ENCODE measurements at places on chromosomes 6 and 20.

GRCh38 chr20:25580711-25581110, 4.6 kb downstream of the NINL start:
- H3K27ac ChIP-seq: no peak overlapping the region
- DNase-seq: no peak
- H3K4me1 ChIP-seq: peaks cover 12% of the 10 kb centered on the region

GRCh38 chr6:5638666-5639065, 368.1 kb downstream of the NRN1 start:
- no peaks in the 10 kb centered on the region for H3K4me1 ChIP-seq
- H3K27ac ChIP-seq: no peak overlapping the region
- no peak for DNase-seq
- H3K4me3 ChIP-seq: no peak overlapping the region

GRCh38 chr6:136114661-136115060, 135.4 kb downstream of the MTFR2 start:
- H3K4me3 ChIP-seq: no peak overlapping the region
- no peaks in the 10 kb centered on the region for H3K36me3 ChIP-seq
- no peak for DNase-seq
- H3K27me3 ChIP-seq: no peaks in the 10 kb centered on the region
- no peak overlapping the region for H3K27ac ChIP-seq

GRCh38 chr6:41059556-41059955, 6.6 kb downstream of the APOBEC2 start:
- no peaks in the 10 kb centered on the region for H3K4me1 ChIP-seq
- H3K27me3 ChIP-seq: no peaks in the 10 kb centered on the region
- H3K27ac ChIP-seq: no peak overlapping the region
- no peak for DNase-seq
- H3K36me3 ChIP-seq: peaks cover 12% of the 10 kb centered on the region

DNA sequence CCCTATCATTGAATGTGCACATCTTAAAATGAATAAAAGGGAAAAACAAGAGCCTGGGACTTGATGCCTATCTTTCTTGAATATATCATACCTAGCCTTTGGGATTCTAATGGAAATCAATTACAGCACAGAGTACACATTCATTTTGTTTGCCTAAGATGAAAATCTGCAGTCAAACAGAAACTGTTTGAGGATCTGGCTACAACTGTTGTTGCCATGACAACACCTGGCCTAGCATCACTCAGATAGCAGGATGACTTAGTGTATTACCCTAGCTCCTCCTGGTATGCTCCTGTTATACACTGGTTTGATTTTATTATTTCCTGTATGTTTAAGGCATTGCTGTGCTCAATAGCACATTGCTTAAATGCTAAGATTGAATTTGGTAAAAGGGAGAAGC, 71.5 kb upstream of the LAMP5 start:
- H3K27me3 ChIP-seq: no peaks in the 10 kb centered on the region
- H3K4me1 ChIP-seq: no peaks in the 10 kb centered on the region
- H3K36me3 ChIP-seq: no peaks in the 10 kb centered on the region
- H3K27ac ChIP-seq: no peak overlapping the region
- no peak overlapping the region for H3K4me3 ChIP-seq

DNA sequence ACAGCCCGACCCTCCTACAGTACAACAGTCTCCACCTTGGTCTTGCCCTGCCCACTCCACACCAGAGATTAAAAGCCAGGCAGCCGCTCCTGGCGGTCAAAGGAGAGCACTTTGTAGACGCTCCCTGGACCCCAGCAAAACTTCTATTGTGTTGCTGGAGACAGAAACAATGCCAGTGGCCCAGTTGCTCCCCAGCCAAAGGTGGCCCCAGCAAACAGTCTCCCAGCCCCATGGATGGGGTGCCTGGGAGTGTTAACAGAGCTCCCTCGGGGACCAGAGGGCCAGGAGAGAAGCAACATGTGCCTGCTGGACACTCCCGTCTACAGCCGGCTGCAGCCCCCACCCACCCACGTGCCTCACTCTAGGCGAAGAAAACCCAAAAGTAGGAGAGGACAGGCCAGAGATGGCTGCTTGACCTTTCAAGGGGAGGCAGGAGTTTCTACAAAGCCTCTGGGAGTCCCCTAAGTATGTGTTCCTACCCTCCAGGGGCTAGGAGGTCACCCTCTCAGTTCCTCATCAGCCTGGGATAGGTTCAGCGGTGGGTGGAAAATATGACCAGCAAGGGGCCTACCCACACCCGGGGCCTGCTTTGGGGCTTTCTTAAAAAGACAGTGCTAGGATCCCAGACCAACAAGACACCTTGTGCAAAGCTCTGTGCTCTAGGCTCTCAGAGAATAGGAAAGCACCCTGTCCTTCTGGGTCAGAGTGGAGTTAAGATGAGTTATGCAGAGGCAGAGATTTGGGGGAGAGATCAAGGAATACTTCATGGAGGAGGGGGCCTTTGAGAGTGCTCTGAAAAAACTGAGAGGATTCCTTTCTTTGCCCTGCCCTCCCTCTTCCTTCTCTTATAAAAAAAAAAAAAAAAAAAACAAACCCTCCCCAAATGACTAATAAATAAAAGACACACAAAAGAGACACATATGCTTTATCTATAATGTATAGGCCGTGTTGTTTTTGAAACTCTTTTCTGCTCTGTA, 19.0 kb upstream of the PREX1 start:
- peaks cover 18% of the 10 kb centered on the region for H3K27me3 ChIP-seq
- no peak for DNase-seq
- peak overlapping the region; percentile 98 for H3K27ac ChIP-seq
- peaks cover 23% of the 10 kb centered on the region for H3K4me1 ChIP-seq
- peak overlapping the region; percentile 32 for H3K4me3 ChIP-seq
- H3K36me3 ChIP-seq: peaks cover 4% of the 10 kb centered on the region

DNA sequence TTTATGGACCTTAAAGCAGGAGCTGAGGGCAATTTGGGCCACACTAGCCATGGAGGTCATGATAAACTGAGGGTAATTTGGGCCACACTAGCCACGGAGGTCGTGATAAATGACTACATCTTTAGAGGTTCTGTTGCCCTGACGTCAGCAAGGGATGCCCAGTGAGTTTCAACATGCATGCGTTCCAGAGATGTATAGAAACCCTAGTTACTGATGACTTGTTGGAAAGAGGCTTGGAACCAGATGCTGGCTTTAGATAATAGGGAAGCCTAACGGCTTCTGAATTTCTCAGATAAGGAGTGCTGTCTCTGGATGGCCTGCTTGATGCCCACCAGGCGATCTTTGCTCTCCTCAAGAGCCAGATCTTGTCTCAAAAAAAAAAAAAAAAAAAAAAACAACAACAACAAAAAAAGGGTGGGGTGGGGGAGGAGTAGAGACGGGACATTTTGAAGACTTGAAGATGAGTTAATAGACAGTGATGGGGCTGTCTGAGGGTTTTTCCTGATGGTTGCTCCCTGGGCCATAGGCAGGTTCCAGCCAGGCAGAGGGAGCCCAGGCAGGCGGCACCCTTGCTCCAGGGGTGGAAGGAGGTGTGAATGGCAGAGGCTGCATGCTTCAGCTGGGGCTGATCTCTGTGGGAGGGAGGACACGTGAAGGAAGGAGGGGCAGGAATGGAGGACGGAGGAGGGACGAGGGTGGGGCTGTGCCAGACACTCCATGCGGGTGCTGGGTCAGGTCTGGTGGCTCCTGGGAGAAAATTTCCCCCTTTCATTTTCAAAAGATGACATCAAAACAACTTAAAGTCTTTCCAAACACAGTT, 27.0 kb upstream of the FRMD1 start:
- peaks cover 23% of the 10 kb centered on the region for H3K27me3 ChIP-seq
- H3K27ac ChIP-seq: no peak overlapping the region
- no peaks in the 10 kb centered on the region for H3K4me1 ChIP-seq
- no peak for DNase-seq
- H3K4me3 ChIP-seq: no peak overlapping the region

GRCh38 chr20:17262786-17263185, 35.9 kb downstream of the PCSK2 start:
- no peaks in the 10 kb centered on the region for H3K4me1 ChIP-seq
- no peaks in the 10 kb centered on the region for H3K27me3 ChIP-seq
- no peaks in the 10 kb centered on the region for H3K36me3 ChIP-seq
- DNase-seq: no peak

DNA sequence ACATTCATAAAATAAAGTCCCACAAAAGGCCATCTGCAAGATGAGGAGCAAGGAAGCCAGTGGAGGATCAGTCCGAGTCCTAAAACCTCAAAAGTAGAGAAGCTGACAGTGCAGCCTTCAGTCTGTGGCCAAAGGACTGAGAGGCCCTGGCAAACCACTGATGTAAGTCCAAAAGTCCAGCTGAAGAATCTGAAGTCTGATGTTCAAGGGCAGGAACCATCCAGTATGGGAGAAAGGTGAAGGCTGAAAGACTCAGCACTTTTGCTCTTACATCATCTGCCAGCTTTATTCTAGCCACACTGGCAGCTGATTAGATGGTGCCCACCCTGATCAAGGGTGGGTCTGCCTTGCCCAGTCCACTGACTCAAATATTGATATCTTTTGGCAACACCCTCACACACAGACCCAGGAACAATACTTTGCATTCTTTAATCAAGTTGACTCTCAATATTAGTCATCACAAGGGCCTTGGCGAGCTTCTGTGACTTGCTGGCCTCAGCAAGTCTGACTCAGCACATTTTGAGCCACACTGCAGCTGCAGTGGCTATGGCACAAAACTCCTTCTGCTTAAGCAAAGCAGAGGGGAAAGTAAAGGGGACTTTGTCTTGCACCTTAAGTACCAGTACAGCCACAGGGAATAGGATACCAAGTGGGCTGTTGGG, 1370.3 kb upstream of the CITED2 start:
- no peaks in the 10 kb centered on the region for H3K36me3 ChIP-seq
- no peaks in the 10 kb centered on the region for H3K27me3 ChIP-seq
- no peak overlapping the region for H3K27ac ChIP-seq

DNA sequence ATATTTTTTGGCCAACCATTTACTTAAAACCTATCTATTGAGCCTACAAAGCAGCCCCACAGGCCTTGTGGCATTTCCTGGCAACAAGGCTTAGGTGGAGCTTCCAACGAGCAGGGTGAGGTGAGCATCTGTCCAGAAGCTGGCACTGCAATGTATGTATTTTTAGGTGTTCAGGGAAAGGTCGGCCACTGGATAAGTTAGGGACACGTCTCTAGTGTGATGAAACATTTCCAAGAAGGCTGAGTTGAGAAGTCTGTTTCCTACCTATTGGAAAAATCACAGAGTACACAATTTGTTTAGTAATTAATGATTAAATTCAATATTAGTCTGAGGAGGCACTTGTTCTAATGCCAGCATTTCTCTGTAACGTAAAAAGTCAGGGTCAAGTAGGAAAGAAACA, 17.8 kb upstream of the RCAN2 start:
- no peaks in the 10 kb centered on the region for H3K4me1 ChIP-seq
- no peak for DNase-seq
- no peak overlapping the region for H3K4me3 ChIP-seq
- peaks cover 1% of the 10 kb centered on the region for H3K27me3 ChIP-seq
- no peaks in the 10 kb centered on the region for H3K36me3 ChIP-seq
- no peak overlapping the region for H3K27ac ChIP-seq

DNA sequence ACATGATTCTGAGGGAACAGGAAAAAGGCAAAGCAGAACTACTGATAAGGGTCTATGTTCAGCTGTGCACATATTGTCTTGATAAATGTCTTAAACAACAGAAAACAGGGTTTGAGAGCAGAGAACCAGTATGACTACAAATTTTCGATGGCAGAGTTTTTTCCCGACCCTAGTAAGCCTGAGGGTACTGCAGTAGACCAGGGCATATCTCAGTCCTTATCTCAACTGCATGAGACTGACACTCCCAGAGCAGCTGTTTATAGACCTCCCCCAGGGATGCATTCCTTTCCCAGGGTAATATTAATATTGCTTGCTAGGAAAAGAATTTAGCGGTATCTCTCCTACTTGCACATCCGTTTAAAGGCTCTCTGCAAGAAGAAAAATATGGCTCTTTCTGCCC, 1176.8 kb upstream of the ADGRB3 start:
- no peaks in the 10 kb centered on the region for H3K4me1 ChIP-seq
- no peak overlapping the region for H3K4me3 ChIP-seq
- no peak for DNase-seq

DNA sequence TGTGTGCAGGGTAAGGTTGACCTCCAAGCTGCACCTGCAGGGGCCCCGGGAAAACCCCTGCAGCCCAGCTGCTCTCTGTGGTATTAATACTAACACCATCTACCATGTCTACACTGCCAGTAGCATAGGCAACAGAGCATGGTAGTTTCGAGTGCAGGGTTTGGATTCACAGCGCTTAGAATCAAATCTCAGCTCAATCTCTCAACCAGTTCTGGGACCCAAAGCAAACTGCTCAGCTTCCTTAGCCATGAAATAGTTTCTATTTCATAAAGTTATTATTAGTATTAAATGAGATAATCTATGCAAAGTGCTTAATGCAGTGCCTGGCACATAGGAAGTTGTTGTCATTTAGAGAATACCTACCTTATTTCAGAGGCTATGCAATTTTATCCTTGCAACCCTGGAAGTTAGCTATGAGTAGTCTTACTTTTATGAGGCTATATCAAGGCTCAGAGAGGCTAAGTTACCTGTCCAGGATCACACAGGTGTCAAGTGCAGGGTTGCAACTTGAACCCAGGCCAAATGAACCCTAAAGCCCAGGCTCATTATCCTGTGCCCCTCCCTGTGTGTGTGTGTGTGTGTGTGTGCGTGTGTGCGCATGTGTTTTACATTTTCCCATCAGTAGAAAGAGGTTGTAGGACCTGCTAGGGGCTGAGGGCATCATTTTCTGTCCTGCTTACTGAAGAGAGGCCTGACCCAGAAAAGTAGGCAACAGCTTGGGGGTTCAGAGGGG, 27.6 kb upstream of the MRPS18A start:
- peaks cover 18% of the 10 kb centered on the region for H3K27me3 ChIP-seq
- H3K4me1 ChIP-seq: peaks cover 11% of the 10 kb centered on the region
- no peak overlapping the region for H3K4me3 ChIP-seq
- no peak overlapping the region for H3K27ac ChIP-seq
- no peaks in the 10 kb centered on the region for H3K36me3 ChIP-seq

DNA sequence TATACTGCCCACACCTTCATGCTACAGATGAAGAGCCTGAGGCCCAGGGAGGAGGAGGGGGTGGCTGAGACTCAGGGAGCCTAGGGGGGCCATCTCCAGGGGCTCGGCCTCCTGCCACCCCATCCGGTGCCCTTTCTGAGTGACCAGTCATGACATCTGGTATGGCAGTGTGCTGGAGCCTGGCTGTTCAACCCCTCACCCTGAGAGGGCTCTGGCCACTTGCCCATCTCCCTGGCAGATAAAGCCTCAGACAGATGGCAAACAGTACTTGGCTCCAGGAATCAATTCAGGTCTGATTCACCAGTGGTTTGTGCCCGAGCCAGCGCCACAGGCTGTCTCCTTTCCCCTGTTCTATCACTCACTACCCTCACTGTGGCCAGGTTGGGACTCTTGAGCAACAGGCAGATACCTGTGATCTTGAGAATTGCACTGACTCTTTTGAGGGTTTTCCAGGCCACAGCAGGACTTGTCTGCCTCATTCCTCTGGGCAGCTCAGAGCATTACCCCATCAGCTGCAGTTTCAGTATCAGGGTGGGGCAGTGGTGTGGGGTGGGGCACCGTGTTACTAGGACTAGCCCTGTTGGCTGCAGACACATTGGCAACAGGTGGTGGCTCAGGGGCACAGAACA, 22.8 kb downstream of the SRSF3 start:
- H3K36me3 ChIP-seq: peaks cover 10% of the 10 kb centered on the region
- DNase-seq: no peak
- peaks cover 6% of the 10 kb centered on the region for H3K4me1 ChIP-seq
- no peak overlapping the region for H3K4me3 ChIP-seq
- no peaks in the 10 kb centered on the region for H3K27me3 ChIP-seq
